ENCODE measurements at places on chromosomes 13 and 19. TPM values are rescaled to one million over a fixed set of nuclear protein-coding genes. Genes with fewer than 3 reads are reported as not detected.

Gene SIAH3
- total RNA-seq = not detected

Gene LIM2
- total RNA-seq = not detected

Gene FCAR
- total RNA-seq = not detected

DNA sequence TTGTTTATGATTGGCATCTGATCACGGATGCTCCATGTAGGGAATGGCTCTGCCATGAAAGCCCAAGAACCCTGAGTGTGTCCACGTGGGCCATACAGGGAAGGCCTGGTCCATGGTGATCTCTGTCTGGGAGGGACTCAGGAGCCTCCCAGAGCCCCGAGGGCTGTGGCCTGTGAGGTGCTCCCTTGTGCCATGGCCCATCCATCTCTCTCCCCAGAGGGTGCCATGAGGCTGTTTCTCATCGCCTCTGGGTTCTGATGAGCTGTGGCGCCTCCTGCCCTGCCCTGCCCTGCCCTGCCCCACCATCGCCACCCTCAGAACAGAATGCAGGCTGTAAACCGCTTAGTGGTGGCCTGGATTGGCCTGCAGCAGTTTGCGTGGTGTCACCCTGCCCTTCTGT lies 83.1 kb downstream of the ATP11A start:
- DNase-seq = no peak

DNA sequence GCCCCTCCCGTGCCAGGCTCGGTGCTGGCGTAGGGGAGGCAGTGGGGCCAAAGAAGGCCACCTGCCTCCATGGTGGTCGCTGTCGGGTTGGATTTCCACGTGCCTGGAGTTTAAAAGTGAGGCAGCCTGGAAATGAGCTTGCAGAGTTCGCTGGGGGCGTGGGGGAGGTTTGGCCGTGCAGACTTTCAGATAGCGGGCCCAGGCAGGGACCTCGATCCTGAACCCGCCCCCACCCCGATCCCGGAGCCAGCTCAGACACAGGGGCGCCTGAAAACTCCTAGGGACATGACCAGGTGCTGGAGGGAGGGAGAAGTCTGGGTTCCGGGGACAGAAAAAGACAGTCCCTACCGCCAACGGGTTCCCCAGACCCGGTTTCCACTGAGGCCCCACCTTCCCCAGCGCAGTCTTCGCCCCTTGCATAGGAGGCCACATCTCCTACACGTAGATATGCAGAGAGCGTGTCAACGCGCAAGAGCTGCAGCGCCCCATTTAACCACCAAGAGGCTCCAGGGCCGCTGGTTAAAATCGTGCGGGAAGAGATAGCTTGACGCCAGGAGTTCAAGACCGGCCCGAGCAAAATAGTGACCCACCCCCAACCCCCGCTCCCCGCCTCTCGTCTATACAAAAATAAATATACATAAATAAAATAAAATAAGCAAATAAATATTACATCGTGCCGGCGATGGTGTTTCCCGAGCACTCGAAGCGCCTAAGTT lies 8.5 kb downstream of the CCDC8 start:
- no peak for DNase-seq

- DNase-seq = peak; percentile 86
These were observed 70.5 kb upstream of the CSNK1A1L start for GRCh38 chr13:37175996-37176395.

DNA sequence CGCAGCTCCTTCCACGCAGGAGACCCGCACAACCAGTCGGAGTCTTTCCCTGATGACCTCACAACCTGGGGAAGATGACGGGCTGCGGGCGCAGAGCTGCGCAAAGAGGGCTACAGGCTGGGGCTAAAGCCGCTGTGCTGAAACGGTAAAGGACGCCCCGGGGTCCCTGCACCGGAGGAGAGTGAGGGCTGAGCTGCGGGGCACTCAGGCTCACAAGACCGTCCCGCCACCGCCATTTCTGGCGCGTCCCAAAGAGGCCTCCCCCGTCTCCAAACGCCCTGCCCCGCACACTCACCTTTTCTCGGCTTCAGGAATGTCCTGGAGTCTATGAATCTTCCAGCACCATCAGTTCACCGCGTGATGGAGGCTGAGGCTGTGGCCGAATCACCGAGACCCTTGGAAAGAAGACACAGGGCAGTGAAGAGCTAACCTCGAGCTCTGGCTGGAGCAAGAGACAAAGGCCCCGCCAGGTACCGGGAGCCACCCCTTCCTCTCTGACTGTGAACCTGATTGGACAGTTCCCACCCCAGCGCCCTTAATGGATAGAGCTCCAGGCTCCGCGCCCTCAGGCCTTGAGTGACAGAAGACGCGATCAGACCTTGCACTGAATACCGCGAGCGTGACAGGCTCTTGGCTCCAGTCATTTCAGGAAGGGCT lies 41.8 kb upstream of the ZNF429 start:
- DNase-seq = peak; percentile 49

GRCh38 chr13:60689571-60689970 lies 292.6 kb downstream of the TDRD3 start:
- no peak for DNase-seq
